Activated CD4-positive, alpha-beta T cell treated with anti-CD3 and anti-CD28 coated beads for 48 hours (primary cell): ENCODE measurements at places on chromosomes 12 and 14.

GRCh38 chr12:102533483-102534215, 53.3 kb upstream of the IGF1 start:
- no peak for DNase-seq

DNA sequence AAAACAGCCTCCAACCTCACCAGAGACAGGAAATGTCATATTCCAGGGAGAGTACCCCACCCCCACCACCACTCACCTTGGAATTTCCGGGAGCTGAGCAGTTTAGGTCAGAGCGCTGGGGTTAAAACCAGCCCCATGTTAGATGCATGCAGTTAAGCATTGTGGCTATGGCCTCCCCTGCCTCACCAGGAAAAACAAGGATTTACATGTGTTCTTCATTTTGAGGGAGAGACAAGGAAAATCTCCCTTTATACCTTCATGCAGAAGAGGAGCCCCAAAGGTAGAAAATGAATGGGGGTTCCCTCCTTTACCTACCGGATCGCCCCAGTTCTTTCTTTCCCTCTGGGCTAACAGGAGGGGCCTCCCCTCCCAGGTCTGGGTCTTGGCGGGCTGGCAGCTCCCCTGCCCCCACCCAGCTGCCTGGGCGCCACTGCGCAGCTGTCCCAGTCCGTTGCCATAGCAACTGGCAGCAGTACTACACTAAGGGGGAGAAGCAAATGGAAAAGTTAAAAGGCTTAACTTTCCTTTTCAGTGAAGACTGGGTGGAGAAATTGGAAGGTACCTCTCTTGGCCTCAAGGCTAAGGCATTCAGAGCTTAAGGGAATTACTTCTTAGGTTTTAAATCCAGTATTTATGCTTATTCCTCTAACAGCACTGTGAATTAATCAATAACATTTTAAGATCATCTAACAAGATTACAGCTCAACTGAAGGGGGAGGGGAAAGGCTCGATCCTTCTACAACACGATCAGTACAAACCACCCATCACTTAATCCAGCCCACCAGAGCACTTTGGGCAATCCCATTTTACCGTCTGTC, 20.5 kb downstream of the CBX5 start:
- peak; percentile 52 for DNase-seq

DNA sequence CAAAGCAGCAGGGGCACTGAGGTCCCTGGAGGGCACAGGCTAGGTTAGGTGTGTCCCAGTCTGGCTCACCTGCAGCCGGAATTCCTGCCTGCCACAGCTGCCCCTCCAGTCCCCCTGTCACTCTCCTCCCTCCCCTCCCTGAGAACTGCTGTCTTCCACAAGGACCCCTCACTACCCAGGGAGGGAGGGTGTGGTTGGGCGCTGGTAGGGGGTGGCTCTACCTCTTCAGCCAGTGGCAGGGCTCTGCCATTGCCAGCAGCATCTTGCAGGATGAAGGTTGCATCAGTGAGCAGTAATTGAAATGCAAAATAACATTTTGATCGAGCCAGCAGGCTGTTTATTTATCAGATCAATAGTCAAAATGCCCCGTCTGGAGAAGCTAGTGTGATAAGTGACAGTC, 45.7 kb downstream of the ESRRB start:
- DNase-seq = no peak

- no peak for DNase-seq
Measured at GRCh38 chr12:112117685-112118084, 7.7 kb upstream of the TRAFD1 start.

DNA sequence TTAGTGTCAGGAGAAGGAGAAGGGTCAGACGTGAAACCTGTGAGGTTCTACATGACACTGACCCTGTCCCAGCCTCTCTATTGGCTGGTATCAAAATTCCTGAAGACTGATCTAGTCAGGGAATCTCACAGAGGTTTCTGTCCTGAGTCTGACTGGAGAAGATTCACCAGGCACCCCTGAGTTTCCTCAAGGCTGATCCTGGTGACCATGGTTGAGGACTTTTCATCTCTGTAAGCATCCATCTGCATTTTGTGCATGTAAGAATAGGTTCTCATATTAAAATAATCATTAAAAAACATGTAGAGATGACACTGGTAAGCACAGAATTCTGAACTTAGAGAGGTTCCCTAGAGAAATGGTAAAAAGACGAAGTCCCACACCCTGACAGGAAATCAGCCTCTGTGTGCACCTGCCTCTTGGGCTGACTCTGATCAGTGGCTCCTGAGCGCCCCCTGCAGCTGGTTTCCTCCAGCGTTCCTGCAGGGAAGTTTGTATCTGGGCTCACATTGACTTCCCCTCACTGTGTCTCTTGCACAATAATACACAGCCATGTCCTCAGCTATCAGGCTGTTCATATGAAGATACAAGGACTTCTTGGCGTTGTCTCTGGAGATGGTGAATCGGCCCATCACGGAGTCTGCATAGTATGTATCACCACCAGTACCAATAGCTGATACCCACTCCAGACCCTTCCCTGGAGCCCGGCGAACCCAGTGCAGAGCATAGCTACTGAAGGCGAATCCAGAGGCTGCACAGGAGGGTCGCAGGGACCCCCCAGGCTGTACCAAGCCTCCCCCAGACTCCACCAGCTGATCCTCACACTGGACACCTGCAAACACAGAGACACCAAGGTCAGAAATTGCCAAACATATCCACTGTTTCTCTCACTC, 991.9 kb downstream of the TMEM121 start:
- peak; percentile 92 for DNase-seq

DNA sequence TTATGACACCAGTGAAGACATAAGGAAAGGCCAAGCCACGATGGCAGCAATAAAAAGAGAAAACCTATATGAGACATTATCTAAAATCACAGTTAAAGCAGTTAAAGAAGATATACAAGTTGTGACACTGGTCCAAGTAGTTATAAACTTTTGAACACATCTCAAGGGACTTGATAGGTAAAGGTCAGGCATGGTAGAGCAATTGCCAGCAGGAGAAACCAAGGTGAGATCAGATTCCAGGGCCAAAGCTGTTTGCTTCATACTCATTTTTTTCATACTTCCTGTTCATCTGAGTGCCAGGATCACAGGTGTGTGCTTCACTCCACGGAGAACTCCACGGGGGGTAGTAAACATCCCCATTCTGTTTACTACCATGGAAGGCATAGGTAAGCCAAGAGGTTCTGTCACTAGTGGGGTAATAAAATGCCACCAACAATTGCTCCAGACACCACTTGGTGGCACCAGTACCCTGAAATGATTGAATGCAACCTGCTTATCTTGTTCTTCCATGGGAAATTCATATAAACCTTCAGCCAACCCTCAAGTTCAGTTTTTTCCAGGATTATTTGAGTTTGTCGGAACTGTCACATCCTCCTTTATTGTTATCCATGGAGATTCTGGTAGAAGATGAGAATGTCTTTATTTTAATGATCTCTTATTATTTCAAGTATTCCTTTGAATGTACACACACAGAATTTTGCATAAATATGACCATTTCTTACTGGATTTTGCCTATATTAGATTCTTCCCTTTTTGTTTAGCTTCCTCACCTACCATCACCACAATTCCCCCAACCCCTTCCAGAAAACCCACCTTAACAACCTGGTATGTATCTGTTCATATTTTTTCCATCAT, 59.2 kb upstream of the TSPAN8 start:
- DNase-seq = no peak

- DNase-seq = no peak
Measured at GRCh38 chr12:69459477-69459876, 10.7 kb upstream of the FRS2 start.

GRCh38 chr12:109459247-109459646, 17.9 kb downstream of the KCTD10 start:
- no peak for DNase-seq

GRCh38 chr12:20429852-20430251, 61.5 kb downstream of the PDE3A start:
- DNase-seq = no peak

GRCh38 chr12:101680240-101680639, 17.2 kb upstream of the CHPT1 start:
- no peak for DNase-seq

- DNase-seq = no peak
Measured at GRCh38 chr12:79119796-79120195, 255.2 kb downstream of the SYT1 start.

GRCh38 chr12:57834086-57834876, 12.2 kb downstream of the CTDSP2 start:
- DNase-seq = no peak

DNA sequence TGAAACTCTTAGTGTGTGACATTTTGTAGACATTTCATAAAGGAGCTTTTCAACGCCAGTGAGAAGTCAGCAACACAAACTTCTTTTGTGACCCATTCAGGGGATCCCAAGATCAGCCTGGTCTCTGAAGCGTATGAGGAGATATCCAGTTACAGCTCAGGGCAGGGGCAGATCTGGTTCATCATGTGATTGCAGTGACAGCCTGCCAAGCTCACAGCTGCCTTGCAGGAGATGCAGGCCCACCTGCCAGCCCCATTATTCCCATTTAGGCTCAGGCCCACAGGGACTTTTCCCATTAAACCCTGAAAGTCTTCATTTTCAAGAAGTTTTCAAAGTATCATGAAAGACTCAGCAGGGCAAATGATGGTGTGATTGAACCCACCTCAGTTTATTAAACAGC, 38.3 kb downstream of the SRGAP1 start:
- no peak for DNase-seq

GRCh38 chr14:99975190-99975589, 90.0 kb upstream of the EVL start:
- DNase-seq = no peak

DNA sequence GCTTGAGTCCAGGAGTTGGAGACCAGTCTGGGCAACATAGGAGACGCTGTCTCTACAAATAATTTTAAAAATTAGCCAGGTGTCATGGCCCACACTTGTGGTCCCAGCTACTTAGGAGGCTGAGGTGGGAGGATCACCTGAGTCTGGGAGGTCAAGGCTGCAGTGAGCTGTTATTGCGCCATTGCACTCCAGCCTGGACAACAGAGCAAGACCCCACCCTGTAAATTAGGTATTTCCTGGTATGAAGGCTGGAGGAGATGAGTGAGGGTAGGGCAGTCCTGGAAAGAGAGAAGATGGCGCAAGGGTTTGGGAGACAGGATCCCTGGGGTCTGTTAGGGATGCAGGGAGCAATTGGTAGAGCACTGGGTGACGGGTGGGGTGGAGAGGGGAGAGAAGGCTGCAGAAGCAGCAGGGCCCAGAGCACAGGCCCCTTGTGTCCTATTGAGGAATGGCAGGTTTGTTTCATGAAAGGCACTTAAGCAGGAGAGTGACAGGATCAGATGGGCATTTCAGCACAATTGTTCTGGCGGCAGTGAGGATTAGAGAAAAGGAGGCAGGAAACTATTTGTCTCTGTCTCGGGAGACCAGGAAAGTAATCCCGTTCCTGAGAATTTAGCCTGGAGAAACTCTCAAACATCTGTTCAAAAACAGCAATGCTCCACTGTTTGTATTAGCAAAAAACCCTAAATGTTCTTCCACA, 47.2 kb upstream of the KTN1 start:
- DNase-seq = no peak

DNA sequence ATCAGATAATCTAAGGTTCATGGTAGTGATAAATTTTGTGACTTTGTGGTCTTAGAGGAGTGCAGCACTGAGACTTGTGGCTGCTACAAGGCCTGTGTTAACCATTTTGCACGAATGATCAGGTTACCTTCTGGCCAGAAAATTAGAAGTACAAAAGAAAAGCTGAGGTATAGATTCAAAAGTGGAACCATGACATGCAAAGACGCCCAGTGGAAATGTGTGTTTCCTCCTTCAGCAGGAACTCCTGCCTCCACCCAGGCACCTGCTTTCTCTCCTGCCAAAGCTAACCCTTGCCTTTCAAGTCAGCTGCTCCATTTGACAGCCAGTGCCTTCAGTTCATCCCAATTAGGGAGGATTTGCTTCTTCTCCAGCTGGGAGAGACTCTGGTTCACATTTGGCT, 10.1 kb downstream of the PDE6H start:
- no peak for DNase-seq

GRCh38 chr12:75603475-75603874, 92.1 kb upstream of the KRR1 start:
- no peak for DNase-seq

DNA sequence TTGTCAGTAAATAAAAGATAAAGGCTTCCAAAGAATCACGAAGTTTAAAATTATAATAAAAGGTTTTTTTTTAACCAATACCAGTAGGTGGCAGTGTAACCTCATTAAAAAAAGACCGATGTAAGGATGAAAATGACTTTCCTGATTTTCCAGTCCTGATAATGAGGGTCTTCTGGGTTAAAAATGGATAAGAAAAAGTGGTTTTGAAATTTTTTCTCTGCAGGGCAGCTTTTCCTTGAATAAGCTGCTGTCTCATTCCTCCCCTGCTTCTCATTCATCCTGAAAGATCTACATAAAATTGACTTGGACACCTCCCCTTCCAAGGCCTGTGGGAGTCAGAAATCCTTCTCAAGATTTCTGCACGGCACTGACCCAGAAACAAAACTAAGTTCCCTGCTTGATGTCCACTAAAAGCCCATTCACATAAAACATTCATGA, 58.9 kb upstream of the FBXO33 start:
- DNase-seq = no peak

DNA sequence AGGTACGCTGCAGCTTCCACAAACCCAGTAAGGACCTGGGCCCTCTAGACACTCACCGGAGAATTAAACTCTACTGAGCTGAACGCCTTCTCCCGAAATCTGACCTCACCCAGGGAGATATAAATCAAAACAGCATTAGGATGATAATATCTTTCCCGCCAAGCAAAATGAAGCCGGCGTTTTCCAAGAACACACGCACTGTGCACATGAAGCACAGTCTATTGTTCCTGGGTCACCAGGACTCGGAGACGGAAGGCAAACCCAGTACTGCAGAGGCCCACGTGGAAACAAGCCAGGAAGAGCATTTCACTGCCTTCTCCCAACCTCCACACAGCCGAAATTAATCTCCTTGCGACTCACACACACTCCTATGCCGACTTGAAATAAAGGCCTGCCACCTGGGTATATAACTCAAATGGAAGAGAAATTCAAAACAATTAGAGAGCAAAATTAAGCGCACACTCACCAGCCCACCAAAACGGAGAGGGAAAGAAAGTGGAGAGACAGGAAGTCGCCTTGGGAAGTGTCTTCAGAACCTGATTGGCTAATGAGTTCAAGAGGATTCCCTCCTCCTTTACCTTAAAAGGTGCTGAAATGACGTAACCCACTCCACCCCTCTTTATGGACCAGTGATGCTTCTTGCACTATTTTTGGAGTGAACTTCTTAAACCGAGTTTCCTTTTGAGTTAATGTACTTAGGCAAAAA, at the start of gene CCNB1IP1:
Gene CCNB1IP1 (minus strand): TSS at position 492 of the 706 bp plus-strand sequence. CDS start 16,756 bp downstream, outside the sequence.
- peak; percentile 52 for DNase-seq

GRCh38 chr12:111748151-111748672, 18.5 kb upstream of the ALDH2 start:
- no peak for DNase-seq

- DNase-seq = no peak
Measured at GRCh38 chr14:60226298-60226697, 22.7 kb upstream of the PPM1A start.

GRCh38 chr12:32179011-32179395, 72.4 kb downstream of the BICD1 start:
- no peak for DNase-seq

GRCh38 chr12:124456652-124457152, 110.7 kb downstream of the NCOR2 start:
- no peak for DNase-seq
